Aorta (tissue), 5 donors: ENCODE measurements at places on chromosomes 6 and 20. TPM values are rescaled to one million over a fixed set of nuclear protein-coding genes. Genes with fewer than 3 reads are reported as not detected.

- H3K27me3 ChIP-seq, result no peaks in the 10 kb centered on the region
- H3K36me3 ChIP-seq, result no peaks in the 10 kb centered on the region
- H3K27ac ChIP-seq, result no peak overlapping the region
- H3K4me3 ChIP-seq, result no peak overlapping the region
- no peaks in the 10 kb centered on the region for H3K4me1 ChIP-seq
- no peak for DNase-seq
Observed at GRCh38 chr6:163764565-163764964, 350.0 kb downstream of the QKI start.

GNMT gene
- 1.2 TPM for total RNA-seq

DNA sequence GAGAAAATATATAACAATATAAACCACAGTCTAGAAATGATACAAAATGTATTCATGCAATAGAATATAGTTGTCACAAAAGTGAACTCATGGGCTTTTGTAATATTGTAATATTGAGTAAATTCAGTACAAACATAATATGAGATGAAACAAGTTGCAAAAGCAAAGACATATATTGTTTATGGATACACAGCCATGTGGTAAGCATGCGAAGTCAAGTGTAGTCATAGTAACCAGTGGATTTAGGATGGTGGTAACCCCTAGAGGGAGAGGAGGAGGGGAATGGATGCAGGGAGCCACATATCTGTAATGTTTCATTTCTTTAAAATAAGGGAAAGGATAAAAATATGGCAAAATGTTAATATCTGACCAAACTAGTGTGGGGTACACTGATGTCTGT is 47.3 kb downstream of the ARMC2 start:
- no peaks in the 10 kb centered on the region for H3K36me3 ChIP-seq
- peak overlapping the region; percentile 73 for H3K27ac ChIP-seq
- no peak for DNase-seq

PRRC2A gene
- 154 TPM for total RNA-seq

DNA sequence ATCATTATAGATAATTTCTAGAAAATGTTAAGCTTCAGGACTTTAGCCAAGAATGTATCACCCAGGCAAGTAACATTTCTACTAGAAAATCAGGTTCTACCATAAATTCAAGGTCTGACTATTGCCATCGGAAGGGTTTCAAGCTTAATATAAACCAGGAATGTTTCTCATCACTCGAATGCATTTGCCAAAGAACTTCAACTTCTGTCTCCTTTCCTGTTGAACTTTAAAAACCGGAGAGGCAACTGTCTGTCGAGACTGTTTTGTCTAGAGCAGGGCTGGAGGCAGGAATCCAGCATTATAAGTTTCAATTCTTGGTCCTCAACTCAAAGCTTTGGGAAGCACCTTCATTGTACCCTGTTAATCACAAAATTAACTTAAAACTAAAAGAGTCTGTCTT is 264.7 kb downstream of the ZNF217 start:
- H3K27me3 ChIP-seq, result no peaks in the 10 kb centered on the region
- no peak for DNase-seq
- no peak overlapping the region for H3K4me3 ChIP-seq

- peak overlapping the region; percentile 97 for H3K27ac ChIP-seq
- peak overlapping the region; percentile 98 for H3K4me3 ChIP-seq
- H3K36me3 ChIP-seq, result peaks cover 2% of the 10 kb centered on the region
- DNase-seq, result no peak
- peaks cover 3% of the 10 kb centered on the region for H3K4me1 ChIP-seq
- H3K27me3 ChIP-seq, result no peaks in the 10 kb centered on the region
Observed at GRCh38 chr20:17571153-17571527, 1.3 kb downstream of the DSTN start.
